ENCODE measurements at places on chromosomes 5 and 9.

GRCh38 chr9:23447166-23447565 is 378.9 kb downstream of the ELAVL2 start:
- DNase-seq, result no peak

DNA sequence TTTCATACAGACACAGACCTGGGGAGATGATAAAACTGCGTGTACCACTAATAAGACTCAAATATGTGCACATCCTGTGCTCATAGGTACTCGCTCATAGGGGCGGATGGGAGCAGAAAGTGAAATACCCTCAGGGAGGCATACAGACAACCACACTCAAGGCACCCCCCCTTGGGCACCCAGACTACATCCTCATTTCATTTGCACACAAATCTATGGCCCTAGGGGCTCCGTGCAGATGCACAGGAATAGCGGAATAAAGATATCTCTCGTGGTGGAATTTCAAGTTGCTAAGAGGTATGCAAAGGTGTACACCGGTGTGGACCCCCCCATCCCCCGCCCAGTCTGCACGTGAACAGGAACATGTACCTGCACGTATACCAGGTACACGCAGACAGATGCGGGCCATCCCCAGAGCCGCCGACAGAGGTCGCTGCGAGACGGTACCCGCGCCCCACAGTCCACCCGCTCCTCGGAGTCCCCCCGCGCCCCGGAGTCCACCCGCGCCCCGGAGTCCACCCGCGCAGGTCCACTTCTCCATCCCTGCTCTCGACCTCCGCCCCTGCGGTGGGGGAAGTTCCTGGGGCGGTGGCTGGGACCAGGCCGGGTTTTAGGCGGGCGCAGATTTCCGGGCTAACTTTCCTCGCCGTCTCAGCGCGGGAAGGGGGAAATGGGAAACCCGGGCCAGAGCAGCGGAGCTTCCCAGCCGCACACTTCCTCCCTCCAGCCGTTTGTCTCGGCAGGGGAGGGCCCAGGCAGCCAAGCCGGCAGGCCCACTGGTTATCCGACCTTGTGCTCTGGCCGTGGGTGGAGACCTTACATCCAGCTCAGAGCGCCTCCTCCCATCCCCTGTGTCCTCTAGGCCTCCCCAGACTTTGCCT is 1.0 kb upstream of the IL12B start:
- DNase-seq, result no peak

DNA sequence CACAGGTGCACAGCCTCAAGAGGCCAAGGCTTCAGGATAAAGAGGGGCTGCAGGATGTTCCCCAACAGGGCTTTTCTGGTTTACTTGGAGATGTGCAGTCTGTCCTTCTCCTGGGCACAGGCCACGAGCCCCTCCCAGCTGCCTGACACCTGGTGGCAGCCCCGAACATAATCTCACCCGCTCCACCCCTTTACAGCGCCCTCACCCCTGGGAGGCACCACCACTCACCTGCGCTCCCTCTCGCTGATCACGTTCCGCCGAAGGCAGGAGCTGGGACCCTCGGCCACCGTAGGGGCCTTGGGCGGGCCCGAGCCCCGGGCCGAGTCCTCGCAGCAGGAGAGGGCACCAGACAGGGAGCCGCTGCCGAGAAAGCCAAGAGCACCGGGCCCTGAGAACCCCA is 514 bp downstream of the SOHLH1 start:
- DNase-seq, result no peak

- DNase-seq, result no peak
Measured at GRCh38 chr9:99035313-99035712, 69.6 kb upstream of the TGFBR1 start.

DNA sequence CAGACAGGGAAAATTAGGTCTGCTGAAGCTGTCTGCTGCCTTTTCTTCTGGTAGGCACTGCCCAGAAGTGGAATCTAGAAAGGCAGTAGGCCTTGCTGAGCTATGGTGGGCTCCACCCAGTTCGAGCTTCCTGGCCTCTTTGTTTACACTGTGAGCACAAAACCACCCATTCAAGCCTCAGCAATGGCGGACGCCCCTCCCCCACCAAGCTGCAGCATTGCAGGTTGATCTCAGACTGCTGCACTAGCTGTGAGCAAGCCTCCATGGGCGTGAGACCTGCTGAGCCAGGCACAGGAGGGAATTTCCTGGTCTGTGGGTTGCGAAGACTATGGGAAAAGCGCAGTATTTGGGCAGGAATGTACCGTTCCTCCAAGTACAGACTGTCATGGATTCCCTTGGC is 18.5 kb downstream of the AGTPBP1 start:
- DNase-seq, result no peak

- DNase-seq, result no peak
Measured at GRCh38 chr5:180121826-180122413, 50.4 kb upstream of the RNF130 start.

DNA sequence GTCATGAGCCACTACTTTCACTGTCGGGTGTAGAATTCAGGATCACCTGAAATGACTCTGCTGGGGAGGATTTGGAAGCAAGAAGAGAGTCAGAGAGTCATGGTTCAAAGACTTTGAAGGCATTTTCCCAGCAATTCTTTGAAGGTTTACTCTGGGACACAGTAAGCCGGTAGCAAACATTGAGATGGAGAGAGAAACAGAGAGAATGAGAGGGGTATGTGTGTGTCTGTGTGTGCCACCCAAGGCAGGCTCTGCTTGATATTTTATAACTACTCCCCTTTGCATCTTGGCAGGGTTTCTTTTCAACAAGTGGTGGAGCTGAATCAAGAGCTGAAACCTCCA is 89.8 kb downstream of the ANKRD55 start:
- DNase-seq, result no peak

- DNase-seq, result no peak
Measured at GRCh38 chr5:147396070-147396823, 113.6 kb downstream of the DPYSL3 start.

DNA sequence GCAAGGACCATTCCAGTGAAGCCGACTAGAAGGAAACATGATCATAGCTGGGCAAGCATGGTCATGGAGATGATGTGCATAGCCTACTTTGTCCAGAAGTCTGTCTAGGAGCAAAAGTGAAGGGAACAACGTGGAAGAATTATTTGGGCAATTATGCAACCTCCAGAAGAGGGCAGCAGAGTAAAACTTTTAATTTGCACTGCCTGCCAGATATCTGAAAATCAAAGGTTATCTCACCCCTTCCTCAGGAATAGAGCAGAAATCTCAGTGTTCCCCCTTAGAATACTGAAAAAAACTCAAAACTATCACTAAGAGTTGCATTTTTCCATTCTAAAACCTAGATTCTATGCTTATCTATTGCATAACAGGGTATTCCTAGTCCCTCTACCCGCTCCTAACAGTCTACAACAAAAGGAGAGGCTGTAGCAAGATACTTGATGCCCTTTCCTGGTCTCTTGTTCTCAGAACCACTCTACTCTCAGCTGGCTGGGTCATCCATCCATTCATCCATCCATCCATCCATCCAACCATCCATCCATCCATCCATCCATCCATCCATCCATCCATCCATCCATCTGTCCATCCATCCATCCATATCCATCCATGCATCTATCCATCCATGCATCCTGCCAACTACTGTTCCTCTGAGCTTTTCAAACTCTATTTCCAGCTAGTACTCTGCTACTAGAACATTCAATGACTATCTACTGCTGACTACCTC is 8.4 kb upstream of the SETD9 start:
- DNase-seq, result peak; percentile 6

DNA sequence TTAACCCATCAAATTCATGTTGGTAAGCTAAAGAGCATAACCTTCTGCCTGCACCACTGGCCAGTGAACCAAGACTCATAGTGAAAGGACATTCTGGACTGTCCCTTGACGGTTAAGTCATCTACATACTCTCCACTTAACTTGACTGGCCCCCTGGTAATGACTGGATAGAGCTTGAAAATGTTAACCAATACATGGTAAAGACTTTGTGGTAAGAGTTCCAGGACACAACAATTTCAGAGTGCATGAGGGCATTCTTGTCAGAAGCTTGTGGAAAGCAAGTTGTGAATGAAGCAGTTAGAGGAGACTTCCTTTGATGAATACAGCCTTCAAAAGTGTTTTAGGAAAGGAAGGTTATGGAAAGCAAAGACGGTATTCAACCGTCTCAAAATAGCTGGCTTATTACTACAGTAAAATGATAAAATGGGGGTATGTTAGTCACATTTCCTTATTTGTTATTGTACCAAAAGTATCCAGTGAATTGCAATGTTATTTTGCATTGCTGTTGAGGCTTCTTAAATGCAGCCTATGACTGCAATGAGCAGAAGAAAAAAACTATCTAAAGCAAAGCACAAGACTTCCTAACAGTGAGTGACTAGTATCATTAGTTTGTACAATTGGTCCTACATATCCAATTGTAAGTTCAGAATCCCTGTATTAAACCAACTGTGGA is 47.2 kb upstream of the DAB2 start:
- no peak for DNase-seq

DNA sequence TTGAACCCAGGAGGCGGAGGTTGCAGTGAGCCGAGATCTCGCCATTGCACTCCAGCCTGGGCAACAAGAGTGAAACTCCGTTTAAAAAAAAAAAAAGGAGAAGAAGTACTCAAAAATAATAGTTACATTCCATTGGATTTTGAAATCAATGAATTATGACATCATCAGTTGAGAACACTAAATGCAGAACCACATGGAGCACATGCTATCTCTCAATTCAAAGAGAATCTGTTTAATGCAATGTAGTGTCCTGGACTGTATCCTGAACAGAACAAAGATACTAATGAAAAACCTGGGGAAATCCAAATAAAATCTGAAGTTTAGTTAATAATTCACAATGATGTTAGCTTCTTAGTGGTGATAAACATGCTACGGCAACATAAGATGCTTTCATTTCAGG is 20.3 kb downstream of the CDC14B start:
- no peak for DNase-seq

DNA sequence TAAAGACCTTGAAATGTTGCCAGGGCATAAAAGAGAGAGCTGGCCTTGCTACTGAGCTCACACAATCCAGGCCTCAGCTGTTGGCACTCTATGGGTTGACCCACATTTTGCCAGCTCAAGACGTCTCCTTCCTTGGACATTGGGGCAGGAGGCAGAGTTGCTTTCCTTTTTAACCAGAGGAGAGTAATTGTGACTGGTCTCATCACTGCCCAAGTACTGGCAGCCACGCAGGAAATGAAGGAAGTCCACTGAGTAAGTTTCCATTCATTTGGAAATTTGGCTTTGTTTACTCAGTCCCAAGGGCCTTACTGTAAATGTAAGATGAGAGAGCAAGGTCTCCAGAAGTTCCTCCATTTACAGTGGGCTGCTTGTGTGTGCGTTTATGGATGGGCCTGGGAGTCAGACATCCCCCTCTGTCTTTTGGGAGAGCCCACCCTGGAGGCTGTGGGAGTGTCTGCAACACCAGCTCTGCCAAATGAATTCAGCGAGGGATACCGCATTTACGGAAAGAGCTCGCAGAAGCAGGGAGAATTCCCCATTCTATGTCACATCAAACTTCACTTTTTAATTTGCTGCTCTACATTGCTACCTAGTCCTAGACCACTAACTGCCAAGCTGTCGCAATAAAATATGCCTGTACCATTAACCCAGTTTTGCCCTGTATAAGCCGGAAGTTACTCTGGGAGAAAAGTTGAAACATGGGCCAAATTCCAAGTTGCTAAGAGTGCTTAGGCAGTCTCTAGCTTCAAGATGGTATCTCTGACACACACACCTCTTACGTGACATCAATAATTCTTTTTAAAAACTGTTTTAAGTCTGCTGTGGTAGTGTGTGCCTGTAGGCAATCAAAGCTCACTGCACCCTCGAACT is 24.5 kb upstream of the PDZD2 start:
- DNase-seq, result no peak

- no peak for DNase-seq
Measured at GRCh38 chr9:96557921-96558320, 61.7 kb downstream of the CDC14B start.

DNA sequence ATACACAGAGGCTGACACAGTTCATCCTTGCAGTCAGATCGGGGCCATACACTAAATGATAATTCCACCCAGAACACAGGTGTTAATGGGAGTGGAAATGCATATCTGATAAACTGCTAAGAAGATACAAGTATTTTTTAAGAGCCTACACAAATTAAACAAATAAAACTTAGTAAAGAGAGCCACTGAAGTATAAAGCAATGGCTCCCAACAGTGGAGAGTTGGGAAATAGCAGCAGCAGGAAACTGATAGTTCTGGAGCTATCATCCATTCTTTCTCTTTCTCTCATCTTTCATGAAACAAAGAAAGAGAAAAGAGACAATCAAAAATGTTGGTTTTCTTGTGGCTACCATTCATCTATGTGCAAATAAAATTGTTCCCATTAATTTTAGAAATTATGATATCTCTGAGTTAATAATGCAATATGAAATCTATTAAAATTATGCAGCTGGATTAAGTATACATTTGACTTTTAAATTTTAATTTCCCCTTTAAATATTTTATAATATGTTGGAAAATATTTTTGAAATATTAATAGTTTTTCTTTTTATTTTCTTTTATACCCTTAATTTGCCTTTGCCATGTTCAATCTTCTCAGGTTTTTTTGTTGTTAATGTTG is 120.8 kb downstream of the EMB start:
- no peak for DNase-seq

DNA sequence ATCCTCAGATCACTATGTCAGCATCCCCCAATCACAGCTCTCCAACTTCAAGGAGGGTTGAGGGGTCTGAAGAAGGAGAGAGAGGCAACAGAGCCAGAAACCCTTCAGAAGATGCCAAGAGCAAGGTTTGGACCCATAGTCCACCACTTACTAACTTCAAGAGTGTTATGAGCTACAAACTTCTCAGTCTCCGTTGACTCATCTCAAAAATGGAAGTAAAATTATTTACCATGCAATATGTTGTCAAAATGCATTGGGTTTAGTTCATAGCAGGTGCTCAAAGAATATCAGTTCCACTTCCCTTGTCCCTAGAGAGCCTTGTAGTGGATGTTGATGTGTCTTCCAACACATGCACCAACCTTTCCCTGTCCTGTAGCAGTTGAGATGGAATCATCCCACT is 116.0 kb downstream of the KCNIP1 start:
- DNase-seq, result no peak

DNA sequence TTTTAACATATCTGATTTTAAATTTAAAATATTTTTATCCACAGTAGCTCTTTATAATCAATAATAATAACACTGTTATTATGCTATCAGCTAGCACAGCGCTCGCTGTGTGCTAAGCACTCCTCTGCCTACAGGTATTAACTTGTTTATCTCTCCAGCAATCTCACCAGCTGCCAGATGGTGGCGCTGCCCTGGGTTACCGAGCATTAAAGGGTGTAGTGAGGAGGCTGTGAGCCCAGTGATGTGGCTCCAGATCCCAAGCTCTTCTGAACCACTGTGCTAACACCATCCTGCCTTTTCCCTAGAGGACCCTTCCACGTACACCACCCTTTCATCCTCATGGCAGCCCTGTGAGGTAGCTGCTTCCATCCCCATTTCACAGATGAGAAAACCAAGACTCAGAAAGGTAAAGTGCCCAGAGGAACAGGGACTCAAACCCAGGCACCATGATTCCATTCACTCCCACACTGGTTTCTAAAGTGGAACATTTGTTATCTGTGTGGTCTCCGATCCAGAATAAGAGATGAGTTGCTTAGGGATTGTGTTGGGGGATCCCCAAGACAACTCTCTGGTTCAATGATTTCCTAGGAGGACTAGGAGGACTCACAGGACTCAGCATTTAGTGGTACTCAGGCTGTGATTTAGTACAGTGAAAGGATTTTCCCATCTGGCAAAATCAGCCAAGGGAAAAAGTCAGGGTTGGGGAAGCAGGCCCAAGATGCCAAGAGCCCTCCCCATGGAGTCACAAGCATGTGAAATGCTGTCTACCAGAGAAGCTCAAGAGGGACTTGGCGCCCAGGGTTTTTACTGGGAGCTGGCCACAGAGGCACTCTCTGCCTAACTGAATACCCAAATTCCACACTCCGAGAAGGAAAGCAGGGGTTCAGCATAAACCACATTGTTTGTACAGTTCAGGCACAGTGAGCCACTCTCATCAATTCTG is 7.0 kb downstream of the IGFBPL1 start:
- no peak for DNase-seq

Measured in NCI-H187 (cell line).